RPMI8226 (cell line): ENCODE measurements at places on chromosomes 11 and 22.

DNA sequence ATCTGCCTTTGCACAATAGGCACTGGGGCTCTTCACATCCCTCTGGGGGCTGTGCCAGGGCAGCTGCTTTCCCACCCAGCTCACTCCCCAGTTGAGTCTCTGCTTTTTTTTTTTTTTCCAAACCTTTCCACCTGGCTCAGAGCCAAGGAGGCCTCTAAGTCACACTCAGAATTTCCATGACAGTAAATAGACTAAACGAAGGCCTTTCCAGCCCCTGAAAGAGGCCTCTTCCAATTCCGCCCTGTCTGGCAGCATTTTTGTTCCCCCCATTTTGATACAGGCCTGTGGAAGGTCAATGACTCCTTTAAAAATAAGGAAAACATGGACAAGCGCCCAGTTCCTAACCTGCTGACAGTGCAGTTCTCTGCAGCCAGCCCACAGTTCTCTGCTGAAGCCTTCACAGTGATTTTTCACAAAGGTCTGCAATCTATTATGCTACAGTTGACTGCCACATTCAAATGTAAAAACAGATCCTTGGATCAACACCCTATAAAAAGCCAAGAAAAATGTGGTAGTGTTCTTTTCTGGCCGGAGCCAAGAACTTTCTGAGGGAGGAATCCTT, 107.5 kb upstream of the SESN3 start:
- no peak for DNase-seq

DNA sequence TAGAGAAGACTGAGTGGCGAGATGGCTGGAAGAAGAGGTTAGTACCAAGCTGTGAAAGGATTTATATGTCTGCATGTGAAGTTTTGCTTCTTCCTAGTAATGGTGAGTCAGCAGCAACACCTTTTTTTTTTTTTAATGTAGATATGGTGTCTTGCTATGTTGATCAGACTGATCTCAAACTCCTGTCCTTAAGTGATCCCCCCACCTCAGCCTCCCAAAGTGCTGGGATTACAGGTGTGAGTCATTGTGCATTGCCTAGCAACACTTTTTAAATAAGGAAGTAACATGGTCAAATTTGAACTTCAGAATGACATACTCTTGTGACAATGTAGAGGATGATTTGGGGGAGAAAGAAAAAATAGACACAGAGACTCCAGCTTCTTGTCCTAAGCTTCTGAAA, 6.5 kb upstream of the CSTPP1 start:
- DNase-seq: no peak

DNA sequence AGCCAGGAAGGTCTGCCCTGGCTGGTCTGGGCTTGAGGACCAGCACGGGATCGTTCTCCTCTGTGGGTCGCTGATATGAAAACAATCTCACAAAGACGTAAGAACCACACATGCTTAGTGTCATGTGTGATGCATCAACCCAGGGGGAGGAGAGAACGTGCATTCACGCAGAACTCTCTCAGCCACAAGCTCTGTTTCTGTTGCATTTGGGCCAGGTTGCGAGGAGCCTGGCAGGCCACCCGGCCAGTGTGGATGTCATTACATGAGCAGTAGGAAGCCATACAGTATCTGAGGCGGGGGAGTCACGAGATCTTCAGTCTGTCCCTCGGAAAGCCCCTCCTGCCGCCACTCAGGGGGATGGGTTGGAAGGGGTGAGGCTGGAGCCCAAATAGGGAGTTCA, 53.1 kb upstream of the KCNQ1OT1 start:
- no peak for DNase-seq

GRCh38 chr11:86377972-86378371, 3.3 kb downstream of the CCDC81 start:
- DNase-seq: no peak

- no peak for DNase-seq
Observed at GRCh38 chr11:9747828-9748227, 84.0 kb downstream of the SWAP70 start.

DNA sequence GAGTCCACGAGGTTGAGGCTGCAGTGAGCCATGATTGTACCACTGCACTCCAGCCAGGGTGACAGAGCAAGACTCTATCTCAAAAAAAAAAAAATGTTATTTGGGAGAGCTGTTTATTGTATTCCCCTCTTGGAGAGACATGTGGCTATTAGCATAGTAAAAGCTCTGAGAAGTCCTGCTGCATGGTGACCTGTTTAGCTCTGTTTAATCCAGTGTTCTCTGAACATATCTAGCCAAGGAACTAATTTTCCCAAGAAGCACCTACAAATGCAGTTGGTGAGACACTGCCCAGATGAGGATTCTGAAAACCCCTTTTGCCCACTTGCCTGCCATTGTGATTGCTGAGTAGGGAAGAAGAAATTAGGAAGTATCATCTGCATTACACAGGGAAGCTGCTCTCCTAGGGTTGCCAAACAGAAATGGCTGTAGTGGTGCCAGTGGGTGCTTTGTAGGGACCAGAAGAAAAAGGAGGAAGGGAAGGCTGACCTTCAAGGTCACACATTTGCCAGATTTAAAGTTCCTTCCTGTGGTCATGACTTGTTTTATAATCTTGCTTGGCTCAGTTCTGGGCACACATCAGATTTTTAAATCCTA, 15.7 kb downstream of the TIMP3 start:
- DNase-seq: no peak

DNA sequence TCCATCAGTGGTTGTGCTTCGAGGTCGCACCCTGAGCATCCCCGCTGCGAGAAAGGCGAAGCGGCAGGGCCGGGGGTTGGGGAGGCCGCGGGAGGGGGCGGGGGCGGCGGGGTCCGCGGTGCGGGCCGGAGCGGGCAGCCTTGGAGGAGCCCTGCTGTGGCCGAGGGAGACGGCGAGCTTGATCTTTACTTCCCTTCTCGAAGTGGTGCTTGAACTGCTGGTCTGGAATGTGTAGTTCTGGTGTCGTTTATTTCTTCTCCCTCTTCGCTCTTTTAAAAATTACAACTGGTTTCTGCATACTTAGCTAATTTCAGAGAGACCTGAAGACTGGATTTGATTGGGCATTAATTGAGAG, 1.1 kb downstream of the APLP2 start:
- DNase-seq: no peak
